ENCODE measurements at places on chromosomes 1 and 21.

- DNase-seq, result no peak
Measured at GRCh38 chr1:112488141-112488540, 20.6 kb upstream of the WNT2B start.

GRCh38 chr1:214002060-214002459, 14.3 kb downstream of the PROX1 start:
- no peak for DNase-seq

- peak; percentile 47 for DNase-seq
Measured at GRCh38 chr21:34886240-34887104, 162.6 kb downstream of the RUNX1 start.

DNA sequence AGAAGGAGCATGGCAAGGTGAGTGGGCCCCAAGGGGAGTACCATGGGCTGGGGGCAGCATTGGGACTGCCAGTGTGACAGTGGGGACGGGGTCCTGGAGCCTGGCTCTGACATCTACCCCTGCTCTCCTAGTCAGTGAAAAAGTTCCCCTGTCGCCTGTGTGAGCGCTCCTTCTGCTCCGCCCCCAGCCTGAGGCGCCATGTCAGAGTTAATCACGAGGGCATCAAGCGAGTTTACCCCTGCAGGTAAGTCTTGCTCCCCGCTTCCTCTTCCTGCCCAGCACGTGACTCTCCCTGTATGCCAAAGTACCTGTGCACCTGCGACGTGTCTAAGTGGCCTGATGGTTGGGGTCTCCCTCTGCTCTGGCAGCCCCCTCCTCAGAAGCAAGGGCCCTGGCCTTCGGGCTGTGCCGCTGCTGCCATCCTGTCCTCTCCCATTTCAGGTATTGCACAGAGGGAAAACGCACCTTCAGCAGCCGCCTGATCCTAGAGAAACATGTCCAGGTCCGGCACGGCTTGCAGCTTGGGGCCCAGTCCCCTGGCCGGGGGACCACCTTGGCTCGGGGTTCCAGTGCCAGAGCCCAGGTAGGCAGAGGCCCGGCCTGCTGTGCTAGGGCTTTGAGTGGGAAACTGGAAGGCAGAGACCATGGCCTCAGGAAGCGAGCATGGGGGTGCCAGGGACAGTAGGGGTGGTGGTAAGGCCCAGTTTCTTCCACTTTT, 8.1 kb downstream of the ZNF687 start:
- DNase-seq, result no peak

GRCh38 chr1:89833183-89834082, 12.6 kb downstream of the LRRC8D start:
- DNase-seq, result no peak

GRCh38 chr1:154777154-154777553, 92.9 kb downstream of the KCNN3 start:
- no peak for DNase-seq

DNA sequence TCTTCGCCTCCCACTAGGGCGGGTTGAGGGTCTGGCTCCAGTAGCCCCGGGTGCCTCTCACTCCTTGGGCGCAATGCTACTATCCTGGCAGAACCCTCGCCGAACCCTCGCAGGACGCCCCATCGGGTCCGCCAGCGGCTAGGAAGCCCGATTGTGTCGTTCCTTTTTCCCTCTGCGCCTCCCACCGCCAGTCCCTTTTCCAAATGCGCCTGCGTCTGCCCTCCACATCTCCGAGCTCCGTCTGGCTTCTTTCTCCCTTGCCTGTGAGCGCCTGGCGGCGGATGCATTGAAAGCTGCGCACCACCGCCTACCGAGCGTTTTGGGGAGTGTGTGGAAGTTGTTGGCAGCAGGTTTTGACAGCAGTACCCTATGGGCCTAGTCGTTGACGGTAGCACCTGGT, 1.0 kb upstream of the DIRAS3 start:
- peak; percentile 79 for DNase-seq

- no peak for DNase-seq
Measured at GRCh38 chr1:1937549-1938275, 18.6 kb upstream of the TMEM52 start.

DNA sequence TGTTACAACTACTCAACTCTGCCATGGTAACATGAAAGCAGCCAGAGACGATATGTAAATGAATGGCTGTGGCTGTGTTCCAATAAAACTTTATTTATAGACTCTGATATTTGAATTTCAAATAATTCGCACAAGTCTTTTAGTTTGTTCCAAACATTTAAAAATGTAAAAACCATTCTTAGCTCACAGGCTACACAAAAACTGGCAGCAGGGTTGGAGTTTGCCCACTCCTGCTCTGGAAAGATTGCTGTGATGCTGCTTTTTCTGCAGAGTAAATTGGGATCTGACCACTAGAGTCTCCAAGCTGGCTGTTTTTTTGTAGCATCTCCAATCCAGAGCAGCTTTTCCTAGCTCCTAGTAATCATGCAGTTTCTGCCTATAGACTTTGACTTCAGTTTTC, 157.5 kb downstream of the CHRM3 start:
- no peak for DNase-seq

GRCh38 chr21:37784591-37785318, 131.5 kb downstream of the KCNJ6 start:
- no peak for DNase-seq

GRCh38 chr1:44946725-44947062, 39.7 kb downstream of the EIF2B3 start:
- no peak for DNase-seq

- DNase-seq, result no peak
Measured at GRCh38 chr21:27675306-27675705, 708.4 kb upstream of the ADAMTS5 start.

DNA sequence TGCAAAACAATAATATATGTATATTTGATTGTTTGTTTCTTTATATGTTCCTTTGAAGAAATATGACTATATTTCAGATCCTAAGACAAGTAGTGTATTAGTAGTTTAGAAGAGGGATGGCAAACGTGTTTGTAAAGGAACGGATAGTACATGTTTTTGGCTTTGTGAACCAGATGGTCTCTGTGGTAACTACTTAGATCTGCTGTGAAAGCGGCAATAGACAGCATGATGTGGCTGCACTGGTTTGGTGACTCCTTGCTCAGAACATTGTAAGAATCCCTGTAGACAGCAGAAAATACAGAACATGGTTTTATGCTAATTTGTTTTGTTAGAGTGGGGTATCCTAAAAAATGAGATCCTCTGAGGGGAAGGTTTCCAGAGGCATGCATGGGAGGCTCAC, 3.1 kb downstream of the ACADM start:
- no peak for DNase-seq

- DNase-seq, result no peak
Measured at GRCh38 chr1:65177457-65177856, 29.5 kb downstream of the AK4 start.

DNA sequence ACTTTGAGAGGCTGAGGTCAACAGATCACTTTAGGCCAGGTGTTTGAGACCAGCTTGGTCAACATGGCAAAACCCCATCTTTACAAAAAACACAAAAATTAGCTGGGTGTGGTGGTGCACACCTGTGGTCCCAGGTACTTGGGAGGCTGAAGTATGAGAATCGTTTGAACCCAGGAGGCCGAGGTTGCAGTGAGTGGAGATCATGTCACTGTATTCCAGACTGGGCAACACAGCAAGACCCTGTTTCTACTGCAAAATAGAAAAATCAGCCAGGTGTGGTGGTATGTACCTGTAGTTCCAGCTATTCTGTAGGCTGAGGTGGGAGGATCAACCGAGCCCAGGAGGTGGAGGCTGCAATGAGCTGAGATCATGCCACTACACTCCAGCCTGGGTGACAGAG, 4.2 kb upstream of the INTS3 start:
- no peak for DNase-seq

DNA sequence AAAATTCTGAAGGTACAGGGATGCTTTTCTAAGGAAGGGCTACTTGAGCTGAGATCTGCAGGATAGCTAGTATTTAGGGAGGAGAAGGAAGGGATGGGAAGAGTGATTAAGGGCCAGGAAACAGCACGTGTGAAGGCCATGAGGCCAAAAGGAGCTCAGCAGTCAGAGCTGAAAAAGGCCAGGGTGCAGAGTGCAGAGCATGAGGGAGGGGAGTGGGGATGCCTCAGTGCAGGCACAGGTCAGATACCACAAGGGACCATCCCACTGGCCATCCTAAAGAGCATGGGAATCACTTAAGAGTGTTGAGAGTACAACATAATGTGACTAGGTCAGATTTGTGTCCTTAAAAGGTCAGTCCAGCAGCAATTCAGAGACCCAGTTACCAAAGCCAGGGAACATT, 16.0 kb downstream of the LRRN2 start:
- no peak for DNase-seq

GRCh38 chr1:186682736-186683135, 2.5 kb upstream of the PTGS2 start:
- DNase-seq, result no peak

DNA sequence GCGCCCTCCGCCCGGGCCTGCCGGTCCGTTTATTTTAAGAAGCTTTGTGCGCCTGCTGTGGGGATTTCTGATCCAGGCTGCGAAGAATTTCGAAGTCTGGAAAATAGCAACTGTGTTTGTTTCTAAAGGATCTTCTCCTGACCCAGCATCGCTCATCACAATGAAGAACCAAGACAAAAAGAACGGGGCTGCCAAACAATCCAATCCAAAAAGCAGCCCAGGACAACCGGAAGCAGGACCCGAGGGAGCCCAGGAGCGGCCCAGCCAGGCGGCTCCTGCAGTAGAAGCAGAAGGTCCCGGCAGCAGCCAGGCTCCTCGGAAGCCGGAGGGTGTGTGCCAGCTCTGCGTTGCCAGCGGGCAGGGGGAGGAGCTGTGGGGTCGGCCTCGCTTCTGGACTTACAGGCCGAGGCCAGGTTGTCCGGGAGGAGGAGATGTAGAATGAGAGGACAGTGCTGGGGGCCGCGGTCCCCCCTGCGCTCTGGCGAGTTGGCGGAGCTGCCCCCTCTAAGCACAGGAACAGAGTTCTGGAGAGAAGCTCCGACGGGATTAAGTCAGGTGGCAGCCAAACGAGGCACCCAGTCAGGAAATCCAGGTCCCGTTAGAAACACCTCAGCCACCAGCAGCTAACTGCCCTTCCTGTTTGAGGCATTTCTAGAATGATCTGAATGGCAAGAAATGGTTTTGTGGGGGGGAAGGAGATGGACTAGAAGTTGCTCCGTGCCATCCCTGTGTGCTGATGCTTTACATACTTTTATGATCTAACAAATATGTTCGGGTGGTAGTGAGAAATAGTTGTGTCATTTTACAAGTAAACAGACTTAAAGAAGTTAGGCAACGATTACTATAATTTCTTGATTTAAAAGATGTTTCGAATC, 948 bp downstream of the TXLNA start:
- peak; percentile 64 for DNase-seq

- DNase-seq, result no peak
Measured at GRCh38 chr1:43056981-43057391, 98.3 kb upstream of the SLC2A1 start.

GRCh38 chr1:79554688-79555087, 548.2 kb upstream of the ADGRL4 start:
- DNase-seq, result no peak

- no peak for DNase-seq
Measured at GRCh38 chr21:45535341-45536081, 6.7 kb downstream of the SLC19A1 start.

GRCh38 chr1:5465281-5465711, 526.9 kb downstream of the NPHP4 start:
- no peak for DNase-seq

DNA sequence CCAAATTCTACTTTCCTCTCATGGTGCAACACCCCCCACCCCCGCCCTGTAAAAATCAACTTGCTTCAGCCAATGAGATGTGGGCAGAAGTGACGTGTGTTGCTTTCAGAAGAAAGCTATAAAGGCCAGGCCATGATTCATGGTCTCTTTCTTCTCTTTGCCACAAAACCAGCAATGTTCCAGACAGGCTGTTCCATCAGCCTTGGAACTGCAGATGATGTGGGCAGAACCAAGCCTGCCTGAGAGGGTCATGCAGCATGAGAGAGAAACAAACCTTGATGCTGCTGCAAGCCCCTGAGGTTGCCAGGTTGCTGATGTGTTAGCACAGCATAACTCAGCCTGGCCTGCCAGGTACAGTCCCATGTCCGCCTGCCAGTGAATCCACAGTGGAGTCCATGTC, 41.8 kb downstream of the MIS18A start:
- DNase-seq, result no peak

GRCh38 chr1:196550731-196551130, 57.5 kb downstream of the KCNT2 start:
- no peak for DNase-seq

GRCh38 chr21:34074283-34075090, 1.1 kb downstream of the MRPS6 start:
- DNase-seq, result no peak

GRCh38 chr21:36134803-36135390, at the start of gene CBR3:
Gene CBR3, plus strand, starts transcription at chr21:36135079. Its CDS starts 114 bp downstream, at chr21:36135193.
- DNase-seq, result no peak

- no peak for DNase-seq
Measured at GRCh38 chr1:232486454-232487207, 143.3 kb downstream of the SIPA1L2 start.

DNA sequence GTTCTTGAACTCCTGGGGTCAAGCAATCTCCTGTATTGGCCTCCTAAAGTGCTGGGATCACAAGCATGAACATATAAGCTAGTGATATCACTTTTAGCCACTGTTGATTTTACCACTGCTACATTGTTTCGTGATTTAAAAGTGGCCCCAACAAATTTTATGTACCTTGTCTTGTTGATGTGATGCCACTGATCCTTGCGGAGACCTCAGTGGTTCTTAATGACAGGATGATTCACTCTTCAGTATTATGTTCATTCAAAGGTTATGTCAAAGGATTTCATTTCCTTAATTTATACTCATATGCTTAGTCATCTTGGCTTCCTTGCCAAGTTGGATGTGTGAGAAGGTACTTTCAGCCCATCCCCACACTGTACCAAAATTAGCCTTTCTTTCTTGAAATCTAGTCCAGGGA, 12.1 kb downstream of the PRKACB start:
- no peak for DNase-seq

DNA sequence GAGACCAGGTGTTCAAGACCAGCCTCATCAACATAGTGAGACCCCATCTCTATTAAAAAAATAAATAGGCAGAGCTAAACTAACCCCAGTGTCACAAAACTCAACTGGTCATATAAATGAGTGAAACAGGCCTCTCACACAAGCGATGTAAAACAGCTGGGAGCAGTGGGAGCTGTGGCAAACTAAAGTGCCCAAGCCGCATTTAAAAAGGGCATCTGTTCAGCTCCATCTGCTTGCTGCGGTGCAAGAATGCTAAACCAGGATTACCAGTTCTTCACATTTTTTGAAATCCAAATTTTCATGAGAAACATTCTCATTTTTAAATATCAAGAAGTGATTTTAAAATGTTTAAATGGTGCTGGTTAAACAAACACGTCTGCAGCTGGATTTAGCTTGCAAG, 50.0 kb upstream of the WNT2B start:
- no peak for DNase-seq

DNA sequence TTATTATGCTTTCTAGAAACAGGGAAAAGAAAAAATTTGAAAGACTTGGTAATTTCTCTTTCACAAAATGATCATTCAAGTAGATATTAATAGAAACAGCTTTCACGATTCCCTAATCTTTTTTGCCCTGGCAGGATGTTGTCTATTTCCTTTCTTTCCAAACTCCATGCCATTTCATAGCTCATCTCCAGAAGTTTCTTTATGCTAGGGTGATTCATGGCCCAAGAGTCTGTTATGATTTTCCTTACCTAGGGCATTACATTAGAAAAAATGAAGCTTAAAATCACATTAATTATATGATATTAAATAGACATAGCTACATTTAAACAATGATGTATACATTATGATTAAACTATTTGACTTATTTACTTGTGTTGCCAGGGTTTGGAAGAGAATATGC, 762.1 kb downstream of the LTN1 start:
- DNase-seq, result no peak
